ENCODE measurements at places on chromosomes 4 and X.

DNA sequence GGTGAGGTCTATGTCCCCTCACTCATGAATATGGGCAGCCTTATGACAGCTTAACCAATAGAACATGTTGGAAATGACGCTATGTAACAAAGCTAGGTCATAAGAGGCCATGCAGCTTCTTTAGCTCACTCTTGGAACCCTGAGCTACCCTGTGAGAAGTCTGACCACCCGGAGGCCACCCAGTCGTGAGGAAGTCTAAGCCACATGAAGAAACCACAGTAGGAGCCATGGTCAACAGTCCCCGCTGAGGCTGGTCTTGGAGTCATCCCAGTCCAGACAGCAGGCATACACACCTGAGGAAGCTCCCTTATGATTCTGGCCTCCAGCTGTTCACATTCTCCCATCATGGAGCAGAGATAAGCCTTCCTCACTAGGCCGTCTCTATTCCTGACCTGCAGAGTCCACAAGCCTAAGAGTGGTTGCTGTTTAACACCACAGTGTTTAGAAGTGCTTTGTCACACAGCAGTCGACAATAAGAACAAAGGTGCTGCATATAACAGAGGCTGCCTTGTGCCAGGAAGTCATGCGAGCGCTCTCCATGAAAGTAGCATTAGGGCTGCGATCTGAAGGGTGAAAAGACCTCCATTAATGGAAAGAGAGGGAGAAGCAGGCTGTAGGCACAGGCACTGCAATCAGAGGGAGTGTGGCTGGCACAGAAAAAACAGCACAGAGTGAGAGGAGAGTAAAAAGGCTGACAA, 38.2 kb downstream of the TSPAN5 start:
- no peak for DNase-seq

- no peak for DNase-seq
Observed at GRCh38 chr4:125979950-125980349, 665.2 kb downstream of the FAT4 start.

DNA sequence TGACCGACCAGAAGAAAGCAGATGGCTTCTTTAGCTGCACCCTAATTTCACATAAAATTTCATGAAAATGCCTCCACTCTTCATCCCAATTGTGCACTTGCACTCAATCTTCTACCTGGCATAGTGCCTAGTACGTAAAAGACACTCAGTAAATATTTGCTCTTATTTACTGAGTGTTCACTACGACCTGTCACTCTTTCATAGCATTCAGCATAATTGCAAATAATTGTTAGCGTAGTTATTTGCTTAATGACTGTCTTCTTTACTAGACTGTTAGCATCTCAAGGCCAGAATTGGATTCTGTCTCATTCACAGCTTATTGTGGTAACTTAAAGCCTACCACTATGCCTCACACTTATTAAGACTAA, 130.2 kb downstream of the ENOX2 start:
- DNase-seq, result no peak

- DNase-seq, result no peak
Observed at GRCh38 chr4:38743866-38744265, 38.9 kb downstream of the TLR10 start.

DNA sequence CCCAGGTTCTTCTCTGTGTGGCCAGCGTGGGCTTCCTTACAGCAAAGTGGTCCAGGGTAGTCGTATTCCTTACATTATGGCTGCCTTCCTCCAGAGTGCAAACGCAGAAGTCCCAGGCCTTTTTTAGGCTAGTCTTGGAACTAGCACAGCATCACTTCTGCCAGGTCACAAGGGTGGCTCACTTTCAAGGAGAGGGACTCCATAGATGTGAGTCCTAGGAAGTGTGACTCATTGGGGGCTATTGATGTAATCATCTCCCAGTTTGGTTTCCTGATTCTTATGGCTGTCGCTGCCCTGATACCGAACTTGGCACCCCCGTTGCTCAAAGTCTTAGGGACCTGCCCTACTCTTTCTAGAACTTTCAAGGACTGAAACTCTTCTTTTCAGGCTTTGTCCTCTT, 140.0 kb downstream of the DCK start:
- no peak for DNase-seq

- no peak for DNase-seq
Observed at GRCh38 chrX:149207518-149207917, 297.6 kb downstream of the IDS start.

DNA sequence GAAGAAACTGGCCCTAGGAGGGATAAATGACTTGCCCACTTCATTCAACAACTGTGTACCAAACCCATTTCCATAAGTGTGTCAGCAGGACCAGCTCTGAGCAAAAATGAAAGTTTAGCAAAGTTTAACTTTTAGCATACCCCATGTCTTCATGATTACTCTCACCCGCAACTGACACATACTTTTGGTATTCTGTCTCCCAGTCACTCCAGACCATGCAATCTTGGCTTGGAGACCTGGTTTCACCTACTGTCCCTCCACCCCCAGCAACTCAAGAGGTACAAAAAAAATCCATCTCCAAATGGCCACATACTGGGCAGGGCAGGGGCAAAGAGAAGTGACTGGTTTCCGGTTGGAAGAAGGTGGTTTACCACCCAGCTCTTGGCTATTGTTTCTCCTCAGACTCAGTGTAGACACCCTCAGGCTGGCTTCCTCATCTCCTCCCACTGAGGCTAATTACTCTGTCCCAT, 79.8 kb downstream of the RLIM start:
- DNase-seq, result no peak

DNA sequence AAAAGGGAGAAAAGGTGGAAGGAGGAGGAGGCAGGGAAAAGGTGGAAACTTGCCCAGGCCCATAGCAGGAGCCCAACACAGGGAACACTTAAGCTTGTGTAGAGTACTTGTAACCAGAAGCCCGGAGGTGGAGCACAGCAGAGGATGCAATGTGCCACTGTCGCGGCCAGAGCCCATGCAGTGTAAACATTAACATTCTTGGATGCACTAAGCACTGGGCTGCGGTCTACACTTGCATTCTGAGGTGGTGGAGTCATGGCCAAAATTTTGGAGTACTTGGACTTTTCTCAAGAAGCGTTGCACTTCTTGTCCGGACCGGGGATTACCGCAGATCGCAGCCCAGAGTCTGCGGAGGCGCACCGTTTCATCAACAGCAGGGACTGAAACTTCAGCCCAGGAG, 4.5 kb upstream of the RHOXF1 start:
- DNase-seq, result no peak

- DNase-seq, result no peak
Observed at GRCh38 chr4:13933191-13933590, 305.7 kb upstream of the BOD1L1 start.

DNA sequence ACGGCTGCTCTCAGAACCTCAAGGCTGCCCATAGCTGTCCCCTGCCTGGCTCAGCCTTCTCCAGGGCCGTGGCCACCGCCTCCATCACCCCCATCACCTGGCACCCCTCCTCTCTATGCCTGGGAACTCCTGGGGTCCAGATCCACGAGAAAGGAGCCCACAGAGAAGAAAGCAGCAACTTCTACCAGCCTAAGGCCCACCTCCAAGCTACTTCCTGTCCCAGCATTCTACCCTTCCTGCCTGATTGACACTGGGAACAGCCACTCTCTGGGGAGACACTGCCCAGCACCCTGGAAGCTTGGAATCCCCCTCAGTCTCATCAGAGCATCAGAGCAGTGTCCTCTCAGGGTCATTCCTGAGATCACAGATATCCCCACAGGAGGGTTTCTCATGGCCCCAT, 36.9 kb upstream of the PROM1 start:
- DNase-seq, result no peak

GRCh38 chr4:141376769-141377168, 156.1 kb downstream of the ZNF330 start:
- no peak for DNase-seq

DNA sequence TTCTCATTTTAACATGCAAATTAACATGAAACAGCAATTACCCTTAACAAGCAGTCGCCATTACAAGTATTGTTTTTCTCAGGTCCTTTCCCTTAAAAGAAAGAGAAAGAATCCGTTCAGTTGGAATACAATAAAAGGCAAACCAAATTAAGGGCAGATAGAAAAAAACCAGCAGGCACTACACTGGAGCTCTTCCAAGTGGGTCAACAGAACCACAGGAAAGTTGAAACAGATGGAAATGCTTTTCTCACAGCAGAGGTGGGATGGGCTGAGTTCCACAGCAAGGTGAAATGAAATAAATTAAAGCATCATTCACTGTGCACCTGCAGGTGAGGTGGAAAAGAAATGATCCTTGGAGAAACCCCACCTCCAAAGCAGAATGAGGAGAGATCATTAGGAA, 102.6 kb downstream of the APBB2 start:
- no peak for DNase-seq

GRCh38 chr4:113996599-113997177, 17.2 kb upstream of the ARSJ start:
- DNase-seq, result peak; percentile 80

DNA sequence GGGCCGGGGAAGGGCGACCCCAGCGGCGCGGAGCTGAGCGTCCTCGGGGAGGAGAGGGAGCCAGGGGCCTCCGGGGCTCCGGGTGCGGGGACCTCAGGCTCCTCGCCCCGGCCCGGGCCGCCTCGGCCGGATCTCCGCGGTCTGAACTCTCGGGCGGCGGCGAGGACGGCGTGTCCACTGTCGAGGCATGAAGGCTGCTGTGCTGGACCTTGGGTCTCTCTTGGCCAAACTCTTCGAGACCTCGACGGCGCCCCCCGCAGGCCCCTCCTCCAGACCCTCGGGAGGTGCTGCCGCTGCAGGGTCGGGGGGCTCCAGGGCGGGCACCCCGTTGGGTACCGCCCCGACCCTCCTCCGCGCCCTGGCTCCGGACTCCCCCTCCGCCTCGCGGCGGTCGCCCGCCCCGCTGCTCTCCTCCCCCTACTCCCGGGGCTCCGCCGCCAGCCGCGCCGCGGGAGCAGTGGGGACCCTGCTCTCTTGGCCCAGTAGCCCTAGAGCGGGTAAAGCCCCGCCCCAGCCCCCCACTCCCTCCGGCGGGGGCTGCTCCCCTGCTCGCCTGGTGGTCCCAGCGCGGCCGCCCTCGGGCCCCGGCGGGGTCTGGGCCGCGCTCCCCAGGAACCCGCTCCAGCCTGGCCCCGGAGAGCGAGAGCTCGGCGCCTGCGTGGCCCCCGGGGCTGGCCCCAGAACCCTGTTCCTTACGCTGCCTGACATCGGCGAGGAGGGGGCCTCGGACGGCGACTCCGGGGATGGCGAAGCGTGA, 564 bp downstream of the FAM149A start:
- DNase-seq, result no peak

GRCh38 chr4:134219043-134219442, 17.5 kb upstream of the PABPC4L start:
- no peak for DNase-seq

GRCh38 chr4:164904941-164905340, 28.0 kb downstream of the APELA start:
- DNase-seq, result no peak

DNA sequence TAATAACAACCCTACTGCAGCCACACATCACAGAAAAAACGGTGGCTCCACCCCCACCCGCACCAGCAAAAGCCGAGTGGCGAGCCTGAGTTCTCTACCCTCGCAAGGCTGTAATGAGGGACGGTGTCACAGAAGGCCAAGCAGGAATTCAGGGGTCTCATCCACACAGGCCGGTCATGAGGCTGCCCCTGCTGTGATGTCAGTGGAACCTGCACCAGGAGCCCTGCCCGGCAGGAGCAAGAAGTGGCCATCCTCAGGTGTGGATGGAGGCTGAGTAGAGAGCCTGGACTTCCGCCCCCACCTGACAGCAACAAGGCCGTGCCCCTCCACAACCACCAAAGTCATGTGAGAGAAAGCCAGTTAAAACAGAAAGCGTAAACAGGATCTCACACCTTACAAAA, 20.6 kb downstream of the LYAR start:
- no peak for DNase-seq

GRCh38 chrX:135543924-135544323, 23.5 kb downstream of the INTS6L start:
- no peak for DNase-seq

DNA sequence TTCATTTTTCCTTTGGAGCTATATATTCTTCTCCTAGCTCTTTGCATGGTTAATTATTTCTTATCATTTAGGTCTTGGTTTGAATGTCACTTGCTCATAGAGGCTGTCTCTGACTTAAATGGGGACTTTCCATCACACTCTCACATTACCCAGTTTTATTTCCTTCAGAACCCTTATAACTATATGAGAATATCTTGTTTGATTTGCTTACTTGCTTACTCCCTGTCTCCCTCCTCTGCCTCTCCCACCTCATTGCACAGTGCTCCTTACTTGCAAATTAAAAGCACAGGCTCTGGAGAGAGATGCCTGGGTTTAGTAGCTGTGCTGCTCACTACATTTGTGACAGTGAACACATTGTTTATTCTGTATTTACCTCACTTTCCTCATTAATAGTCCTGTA, 174.6 kb downstream of the SOWAHB start:
- DNase-seq, result no peak

GRCh38 chrX:124497386-124497785, 151.0 kb downstream of the SH2D1A start:
- DNase-seq, result no peak

DNA sequence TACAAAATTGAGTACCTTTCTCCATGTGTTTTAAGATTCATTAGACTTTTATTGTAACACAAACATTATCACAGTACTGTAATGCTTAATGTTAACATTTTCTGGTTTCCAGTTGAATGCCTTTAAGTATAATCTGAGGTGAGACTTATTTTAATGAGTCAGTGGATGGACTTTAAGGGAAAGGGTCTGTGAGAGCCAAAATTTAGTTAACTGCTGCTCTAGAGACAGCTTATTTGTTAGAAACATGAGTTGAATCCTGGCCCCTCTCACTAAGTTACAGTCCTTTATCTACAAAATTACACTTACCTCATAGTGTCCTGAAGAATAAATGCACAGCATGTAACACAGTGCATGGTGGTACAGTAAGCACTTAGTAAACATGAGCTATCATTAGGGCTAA, 66.0 kb downstream of the PGRMC2 start:
- DNase-seq, result no peak

- DNase-seq, result no peak
Observed at GRCh38 chrX:41481264-41482109, 34.3 kb downstream of the NYX start.

- DNase-seq, result no peak
Observed at GRCh38 chrX:153556767-153557166, 39.3 kb downstream of the ATP2B3 start.

GRCh38 chr4:108382751-108383150, 214.0 kb upstream of the LEF1 start:
- no peak for DNase-seq

- no peak for DNase-seq
Observed at GRCh38 chr4:42655921-42656678, 805 bp downstream of the ATP8A1 start.

Measured in T1000 (cell line).